ENCODE measurements at places on chromosomes 11 and 22.

DNA sequence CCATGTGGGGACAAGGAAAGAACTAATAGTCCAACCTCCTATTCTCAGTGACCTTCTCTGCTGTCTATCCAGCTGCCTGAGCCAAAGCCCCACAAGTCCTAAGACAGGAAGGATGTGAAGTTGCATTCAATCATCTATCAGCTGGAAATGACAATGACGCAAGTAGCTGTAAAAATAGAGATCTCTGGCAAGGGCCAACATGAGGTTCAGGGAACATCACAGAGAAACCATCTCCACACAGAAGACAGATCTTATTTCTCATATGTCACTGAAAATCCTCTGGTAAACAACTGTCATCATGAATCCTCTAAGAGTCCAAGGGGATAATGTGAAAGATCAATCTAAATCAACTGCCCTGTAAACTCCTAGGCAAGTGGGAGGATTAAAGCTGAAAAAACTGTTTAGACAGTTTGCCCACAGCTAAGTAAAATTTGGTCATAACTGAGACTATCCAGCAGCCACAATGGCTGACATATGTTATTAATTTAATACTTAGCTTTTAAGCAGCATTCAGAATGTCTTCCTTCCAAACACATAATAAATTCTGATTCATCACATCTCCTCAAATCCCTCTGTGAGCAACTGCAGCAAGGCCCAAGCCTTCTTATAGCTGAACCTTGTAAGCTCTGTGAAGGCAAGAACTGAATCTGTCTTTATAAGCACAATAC is 52.1 kb downstream of the ALG9 start:
- DNase-seq: no peak

GRCh38 chr11:92653454-92653853 is 316.0 kb upstream of the MTNR1B start:
- DNase-seq: no peak

DNA sequence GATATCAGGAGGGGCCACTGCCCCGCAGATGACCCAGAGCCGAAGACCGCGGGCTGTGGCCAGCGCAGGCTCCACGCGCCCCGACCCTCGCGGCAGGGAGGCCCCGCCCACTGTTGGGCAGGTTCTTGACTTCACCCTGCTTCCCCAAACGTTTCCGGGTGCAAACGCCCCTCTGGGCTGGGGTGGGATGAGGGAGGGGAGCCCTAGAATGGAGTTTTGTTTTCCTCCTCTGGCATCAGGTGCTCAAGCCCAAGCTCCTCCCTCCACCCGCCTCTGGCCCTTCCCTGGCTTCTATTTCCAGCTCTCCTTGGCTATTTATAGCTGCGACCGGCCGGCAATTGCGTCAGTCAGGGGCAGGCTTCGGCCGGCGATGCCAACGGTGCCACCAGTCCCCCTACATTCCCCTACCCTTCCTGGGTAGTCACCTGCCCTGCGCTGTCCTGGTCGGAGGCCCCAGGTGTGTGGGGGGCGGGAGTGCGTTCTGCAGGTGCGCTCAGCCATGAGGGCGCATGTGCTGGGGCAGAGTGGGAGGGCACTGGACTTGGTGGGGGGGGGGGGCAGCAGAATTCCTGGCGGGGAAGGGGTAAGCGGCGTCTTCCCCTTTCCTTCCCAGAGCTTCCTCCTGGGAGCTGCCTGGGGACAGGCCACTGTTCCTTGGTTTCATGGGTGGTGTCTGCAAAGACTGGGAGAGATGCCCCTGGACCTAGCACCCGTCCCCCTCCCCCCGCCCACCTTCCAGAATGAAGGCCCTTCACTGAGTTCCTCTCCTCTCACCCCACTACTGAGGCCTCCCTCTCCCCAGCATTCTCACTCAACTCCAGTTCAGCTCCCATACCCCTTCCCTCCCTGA is 23.6 kb downstream of the DUSP8 start:
- peak; percentile 44 for DNase-seq

DNA sequence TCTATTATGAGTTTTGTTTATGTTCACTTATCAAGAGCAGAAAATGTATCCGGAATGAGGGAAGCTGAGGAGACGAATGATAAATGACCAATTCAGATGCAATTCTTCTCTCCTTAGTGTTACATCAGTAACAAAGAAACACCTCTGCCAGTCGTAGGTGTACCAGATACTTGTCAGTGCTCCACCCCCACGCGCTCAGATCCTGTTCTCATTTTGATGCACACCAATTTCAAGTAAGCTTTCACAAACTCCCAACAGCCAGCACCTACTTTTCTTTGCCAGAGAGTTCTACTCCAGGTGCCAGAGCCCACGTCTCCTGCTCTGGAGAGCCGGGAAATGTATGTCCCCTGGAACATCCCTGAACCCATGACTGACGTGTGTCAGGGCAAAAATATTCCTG is 43.7 kb downstream of the OR8B12 start:
- DNase-seq: no peak

DNA sequence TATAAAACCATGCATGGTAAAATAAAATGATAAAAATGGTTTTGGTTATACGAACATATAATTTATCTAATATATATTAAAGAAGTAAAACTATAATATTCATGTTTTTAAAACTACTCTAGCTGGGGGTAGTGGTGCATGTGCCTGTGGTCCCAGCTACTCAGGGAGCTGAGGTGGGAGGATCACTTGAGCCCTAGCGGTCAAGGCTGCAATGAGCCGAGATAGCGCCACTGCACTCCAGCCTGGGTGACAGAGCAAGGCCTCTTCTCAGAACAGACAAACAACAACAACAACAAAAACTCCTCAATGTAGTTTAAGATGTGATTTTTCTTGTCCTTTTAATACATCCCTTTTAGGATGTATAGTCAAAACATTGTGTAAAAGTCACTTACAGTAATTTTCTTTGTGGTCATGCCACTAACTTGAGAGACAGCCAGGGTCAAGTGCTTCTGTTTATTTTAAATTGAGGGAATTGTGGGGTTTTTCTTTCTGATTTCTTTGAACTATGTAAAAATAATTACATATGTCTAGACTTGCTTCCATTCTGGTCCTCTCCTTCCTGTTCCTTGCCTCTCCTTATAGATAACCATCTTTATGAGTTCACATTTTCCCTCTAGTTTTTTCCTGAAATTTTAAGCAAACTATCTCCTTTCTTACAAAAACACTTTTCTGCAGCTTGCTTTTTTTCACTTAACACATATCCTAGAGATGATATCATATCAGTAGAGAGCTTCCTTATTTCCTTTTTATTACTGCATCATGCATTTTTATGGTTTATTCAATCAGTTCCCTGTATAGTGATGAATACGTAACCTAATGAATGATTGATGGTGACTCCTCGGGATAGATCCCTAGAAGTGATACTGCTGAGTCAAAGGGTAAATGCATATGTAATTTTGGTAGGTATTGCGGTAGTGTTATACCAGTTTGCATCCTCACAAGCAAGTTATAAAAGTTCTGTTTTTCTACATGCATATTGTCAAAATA is 9.1 kb downstream of the OR2AT4 start:
- no peak for DNase-seq

DNA sequence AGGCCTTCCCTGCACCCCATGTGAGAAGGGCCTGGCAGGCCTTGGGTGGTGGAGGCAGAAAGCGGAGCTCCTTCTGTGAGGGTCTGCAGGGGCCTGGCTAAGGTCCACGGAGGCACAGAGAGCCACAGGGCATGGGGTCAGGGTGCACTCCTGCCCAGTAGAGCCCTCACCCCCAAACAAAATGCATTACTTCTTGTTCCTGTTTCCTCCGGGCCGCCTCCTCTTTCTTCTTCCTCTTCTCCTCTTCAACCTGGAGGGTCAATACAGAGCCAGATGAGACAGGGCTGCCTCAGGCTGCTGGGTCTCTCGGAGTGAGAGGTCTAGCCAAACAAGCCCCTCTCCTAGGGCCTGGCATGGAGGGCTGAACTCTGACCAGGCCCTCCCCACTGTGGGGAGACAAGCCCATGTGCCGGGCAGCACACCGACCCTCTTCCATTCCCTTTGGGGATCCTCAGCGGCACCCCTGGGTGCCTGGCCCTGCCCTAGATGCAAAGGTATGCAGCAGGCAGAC is 10.3 kb upstream of the NAP1L4 start:
- DNase-seq: no peak

DNA sequence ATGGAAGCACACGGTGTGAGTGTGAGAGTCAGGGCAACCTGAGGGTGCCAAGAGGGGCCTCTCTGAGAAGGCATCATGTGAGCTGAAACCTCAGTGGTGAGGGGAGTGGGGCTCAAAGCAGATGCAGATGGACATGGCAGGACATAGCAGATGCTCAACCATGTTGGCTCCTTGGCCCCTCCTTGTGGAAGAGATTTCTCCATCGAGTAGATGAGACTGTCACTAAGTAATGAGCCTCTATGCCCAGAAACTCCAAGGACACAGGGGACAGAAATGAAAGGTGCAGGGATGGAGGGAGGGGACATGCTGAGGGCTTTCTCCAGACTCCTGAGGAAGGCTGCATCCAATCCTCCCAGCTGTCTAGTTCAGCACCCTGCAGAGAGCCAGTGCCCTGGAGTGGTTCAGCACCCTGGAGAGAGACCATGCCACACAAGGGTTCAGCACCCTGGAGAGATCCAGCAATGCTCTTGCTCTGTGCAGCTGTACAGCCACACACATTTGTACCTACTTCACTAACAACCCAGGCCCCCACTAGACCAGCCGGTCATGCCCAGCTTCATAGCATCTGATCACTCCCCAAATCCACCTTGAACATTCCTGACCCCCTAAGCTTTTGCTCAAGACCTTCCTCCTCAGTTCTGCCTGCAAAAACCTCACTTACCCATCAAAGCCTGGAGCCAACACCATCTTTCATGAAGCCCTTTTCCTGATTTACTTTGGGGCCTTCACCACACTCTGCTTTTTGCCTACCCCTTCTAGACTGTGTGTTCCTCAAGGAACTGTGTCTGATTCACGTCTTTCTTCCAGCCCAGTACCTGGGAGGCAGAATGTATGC is 252.0 kb downstream of the CTTN start:
- peak; percentile 89 for DNase-seq

GRCh38 chr22:36966851-36967540 is 52.3 kb downstream of the TST start:
- DNase-seq: no peak

DNA sequence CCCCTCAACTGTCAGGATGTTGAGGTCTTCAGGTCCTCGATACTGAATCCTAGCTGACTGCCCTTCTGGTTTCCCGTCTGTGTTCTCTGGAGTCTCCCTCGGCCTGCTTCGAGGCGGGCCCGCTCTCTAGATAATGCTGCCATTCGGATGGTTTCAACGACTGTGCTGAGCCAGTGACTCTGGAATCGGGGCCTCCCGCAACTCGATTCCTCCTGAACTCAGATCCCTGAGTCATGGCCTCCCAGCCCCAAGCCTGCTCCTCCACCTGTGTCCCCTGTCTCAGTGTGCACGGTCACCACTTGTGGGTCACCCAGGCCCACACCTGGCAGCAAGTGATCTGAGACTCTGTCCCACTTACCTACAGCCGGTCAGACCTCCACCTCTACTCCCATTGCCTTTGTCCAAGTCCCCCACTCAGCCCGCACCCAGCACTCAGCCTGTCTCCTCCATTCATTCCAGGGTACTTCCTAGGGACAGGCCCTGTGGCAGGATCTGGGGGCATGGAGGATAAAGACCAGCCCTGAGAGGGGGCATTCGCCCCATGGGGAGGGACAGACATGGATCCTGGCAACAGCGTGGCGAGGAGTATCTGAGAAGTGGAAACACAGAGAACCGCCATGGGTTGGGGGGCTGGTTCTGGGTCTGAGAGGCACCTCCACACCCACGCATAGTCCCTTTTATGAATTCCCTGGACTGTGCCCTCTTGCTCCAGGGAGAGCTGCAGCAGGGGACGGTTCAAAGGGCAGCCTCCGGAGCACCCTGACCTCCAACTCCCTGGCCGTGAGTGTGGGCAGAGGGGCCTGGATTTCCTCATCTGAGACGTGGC is 14.3 kb downstream of the MPST start:
- no peak for DNase-seq

Measured in ELF-1 (cell line).